ENCODE measurements at places on chromosomes 6 and 20.

GRCh38 chr20:39851459-39851858 lies 837.6 kb downstream of the MAFB start:
- DNase-seq: peak; percentile 38

DNA sequence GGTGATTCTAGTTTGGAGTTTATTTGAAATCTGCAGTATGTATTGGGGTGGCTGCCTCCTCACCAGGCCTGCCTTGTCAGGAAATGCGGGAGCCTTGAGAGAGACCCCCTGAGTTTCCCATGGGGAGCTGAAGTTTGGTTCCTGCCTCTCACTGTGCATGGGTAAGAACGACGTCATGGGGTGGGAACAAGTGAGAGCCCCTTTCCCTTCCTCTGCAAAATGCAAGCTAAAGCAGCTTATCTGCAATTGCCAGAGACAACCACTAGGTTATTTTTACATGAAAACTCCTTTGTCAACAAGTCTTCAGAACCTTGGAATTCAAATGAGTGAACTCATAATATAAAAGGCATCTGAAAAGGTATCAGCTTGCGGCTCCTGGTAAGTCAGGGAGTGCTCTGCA lies 58.4 kb downstream of the TMEM170B start:
- no peak for DNase-seq

- peak; percentile 11 for DNase-seq
Measured at GRCh38 chr20:20837574-20838021, 125.2 kb upstream of the RALGAPA2 start.

- DNase-seq: no peak
Measured at GRCh38 chr6:125114248-125114858, 39.2 kb upstream of the TPD52L1 start.

GRCh38 chr6:70394518-70395300 lies 18.6 kb upstream of the FAM135A start:
- no peak for DNase-seq

GRCh38 chr20:53786071-53786444 lies 192.4 kb upstream of the ZNF217 start:
- no peak for DNase-seq

DNA sequence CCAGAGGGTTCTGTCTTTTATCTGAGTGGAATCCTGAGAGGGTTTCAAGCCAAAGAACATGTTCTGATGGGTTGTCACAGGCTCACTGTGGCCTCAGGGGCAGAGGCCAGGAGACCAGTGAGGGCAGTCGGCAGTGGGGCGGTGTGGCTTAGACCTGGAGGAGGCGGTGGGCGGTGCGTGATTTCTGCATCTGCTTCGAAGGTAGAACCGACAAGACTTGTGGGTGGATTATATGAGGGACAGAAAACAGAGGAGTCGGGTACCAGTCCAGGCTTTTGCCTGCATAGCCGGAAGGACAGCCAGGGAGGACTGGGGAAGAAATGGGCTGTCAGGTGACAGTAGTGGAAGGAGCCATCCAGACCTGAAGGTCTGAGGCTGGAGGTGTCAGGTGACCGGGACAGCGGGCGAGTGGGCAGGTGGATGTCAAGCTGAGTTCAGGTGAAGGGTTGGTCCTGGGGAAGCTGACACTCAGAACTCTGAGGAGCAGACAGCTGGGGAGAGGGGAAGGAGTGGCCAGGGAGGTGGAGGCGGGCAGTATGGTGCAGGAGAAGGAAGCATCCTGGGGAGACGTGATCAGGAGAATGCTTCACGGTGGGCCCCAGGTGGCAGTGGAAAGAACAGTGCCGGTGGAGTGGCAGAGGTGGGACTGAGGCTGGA lies 3.1 kb downstream of the CTSZ start:
- no peak for DNase-seq

GRCh38 chr6:150152891-150153876 lies 10.3 kb downstream of the PPP1R14C start:
- no peak for DNase-seq

GRCh38 chr6:144336900-144337299 lies 51.8 kb downstream of the UTRN start:
- DNase-seq: no peak

GRCh38 chr6:16174416-16175078 lies 45.7 kb downstream of the MYLIP start:
- DNase-seq: no peak

GRCh38 chr6:147759093-147759492 lies 250.6 kb downstream of the SAMD5 start:
- no peak for DNase-seq

- no peak for DNase-seq
Measured at GRCh38 chr6:43524483-43524961, 7.6 kb downstream of the POLR1C start.

Data from AG04450 (cell line).